ENCODE measurements at places on chromosomes 6 and 20. TPM values are rescaled to one million over a fixed set of nuclear protein-coding genes. Genes with fewer than 3 reads are reported as not detected.

Gene CD93
- total RNA-seq: not detected

Gene SYCP2L
- total RNA-seq: 3.5 TPM

DNA sequence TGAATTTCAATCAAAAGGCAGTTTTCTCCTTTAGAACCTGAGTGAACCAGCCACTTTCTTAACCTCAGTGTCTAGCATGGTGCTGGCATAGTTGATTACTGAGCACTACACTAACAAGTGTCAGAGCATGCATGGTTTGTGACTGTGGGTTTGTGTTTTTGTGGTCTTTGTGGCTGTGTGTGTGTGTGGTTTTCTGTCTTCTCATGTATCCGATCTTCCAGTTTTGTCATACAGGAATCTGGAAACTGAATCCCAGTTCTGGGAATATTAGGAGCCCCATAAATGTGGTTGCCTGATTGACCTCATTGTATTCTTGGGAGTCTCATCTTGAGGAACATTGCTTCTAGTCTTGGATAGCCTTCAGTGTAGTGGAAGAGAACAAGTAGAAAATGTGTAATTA, 73.7 kb downstream of the ESR1 start:
- H3K36me3 ChIP-seq: no peaks in the 10 kb centered on the region
- no peaks in the 10 kb centered on the region for H3K27me3 ChIP-seq
- H3K4me1 ChIP-seq: peaks cover 5% of the 10 kb centered on the region
- H3K4me3 ChIP-seq: no peak overlapping the region

DNA sequence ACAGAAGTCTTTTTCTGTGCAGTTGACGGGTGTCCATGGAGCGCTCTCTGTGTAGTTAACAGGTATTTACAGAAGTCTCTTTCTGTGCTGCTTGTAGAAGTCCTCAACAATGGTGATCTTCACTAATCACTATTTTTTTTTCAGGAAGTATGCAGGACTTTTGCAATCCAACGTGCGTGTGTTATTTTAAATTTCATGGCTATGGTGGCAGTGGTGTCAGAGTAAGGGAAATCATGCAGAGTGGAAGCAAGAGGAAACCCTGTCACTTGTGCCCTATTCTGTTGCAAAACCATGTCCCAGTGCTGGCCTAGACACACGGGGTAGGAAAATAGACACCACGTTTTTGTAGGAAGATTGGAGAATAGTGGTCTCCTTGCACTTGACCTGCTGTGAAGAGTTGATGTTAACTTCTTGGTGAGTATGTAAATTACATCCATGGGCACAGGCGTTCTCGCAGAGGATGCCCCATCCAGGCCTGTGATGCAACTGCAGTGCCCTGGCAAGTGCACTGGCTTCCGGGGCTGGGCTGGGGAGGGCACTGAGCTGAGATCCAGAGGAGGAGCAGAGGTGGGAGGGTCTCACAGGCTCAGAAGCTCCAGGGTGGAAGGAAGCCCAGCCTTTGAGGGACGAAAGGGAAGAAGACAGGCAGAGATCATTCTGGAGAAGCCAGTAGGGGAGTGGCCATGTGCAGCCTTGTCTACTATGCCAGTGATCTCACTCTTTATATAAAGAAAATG, 146.5 kb downstream of the SYCP2 start:
- DNase-seq: no peak
- no peak overlapping the region for H3K4me3 ChIP-seq
- H3K27me3 ChIP-seq: peaks cover 11% of the 10 kb centered on the region
- H3K27ac ChIP-seq: no peak overlapping the region

Gene SRSF3
- 395 TPM for total RNA-seq

GRCh38 chr6:158188591-158188990, 20.4 kb downstream of the GTF2H5 start:
- no peaks in the 10 kb centered on the region for H3K27me3 ChIP-seq
- H3K36me3 ChIP-seq: 0 out of 2 replicates have a peak, but pooled peaks cover 2% of the 10 kb centered on the region
- peak; percentile 46 for DNase-seq
- no peak overlapping the region for H3K4me3 ChIP-seq
- H3K4me1 ChIP-seq: peaks cover 10% of the 10 kb centered on the region

- no peaks in the 10 kb centered on the region for H3K27me3 ChIP-seq
- peaks cover 6% of the 10 kb centered on the region for H3K4me1 ChIP-seq
- no peak overlapping the region for H3K4me3 ChIP-seq
- no peaks in the 10 kb centered on the region for H3K36me3 ChIP-seq
- no peak overlapping the region for H3K27ac ChIP-seq
Observed at GRCh38 chr6:157855325-157855724, 32.3 kb downstream of the SNX9 start.

GRCh38 chr6:85672050-85672449, 29.4 kb upstream of the SYNCRIP start:
- peaks cover 9% of the 10 kb centered on the region for H3K4me1 ChIP-seq
- peaks cover 32% of the 10 kb centered on the region for H3K36me3 ChIP-seq
- H3K27ac ChIP-seq: no peak overlapping the region
- no peak overlapping the region for H3K4me3 ChIP-seq
- no peak for DNase-seq

DNA sequence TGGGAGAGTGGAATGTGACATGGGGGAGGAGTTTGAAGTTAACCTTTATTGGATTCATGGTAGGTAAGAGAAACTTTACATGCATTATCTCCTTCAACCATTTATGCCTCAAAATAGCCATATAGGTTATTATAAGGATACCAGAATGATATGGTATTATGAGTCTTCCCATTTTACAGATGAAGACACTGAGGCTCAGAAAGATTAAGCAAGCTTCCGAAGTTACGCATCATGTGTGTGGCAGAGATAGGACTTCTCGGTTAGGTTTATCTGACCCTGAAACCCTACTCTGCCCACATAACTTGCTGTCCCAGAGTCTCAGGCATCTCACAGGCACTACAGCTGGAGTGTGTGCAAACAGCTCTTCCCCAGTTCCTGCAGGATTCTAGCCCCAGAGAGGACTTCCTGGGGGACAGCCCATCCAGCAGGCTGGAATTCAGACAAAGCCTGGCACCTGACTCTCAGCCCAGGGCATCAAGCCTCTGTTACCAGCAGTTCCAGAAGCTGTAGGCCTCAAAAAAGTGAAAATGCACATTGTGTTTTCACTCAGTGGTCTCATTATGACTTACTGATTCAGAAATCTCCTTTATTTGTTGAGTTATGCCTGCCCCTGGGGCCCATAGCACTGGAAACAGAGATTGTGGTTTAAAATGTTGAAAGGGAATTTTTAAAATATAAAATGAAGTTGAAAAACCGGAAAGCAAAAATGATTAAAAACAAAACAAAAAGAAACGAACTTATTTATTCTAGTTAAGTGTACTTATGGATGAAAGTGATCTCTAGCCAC, 512.8 kb upstream of the CHD6 start:
- no peaks in the 10 kb centered on the region for H3K27me3 ChIP-seq
- H3K4me1 ChIP-seq: no peaks in the 10 kb centered on the region
- no peak overlapping the region for H3K27ac ChIP-seq
- H3K36me3 ChIP-seq: no peaks in the 10 kb centered on the region
- no peak for DNase-seq
- H3K4me3 ChIP-seq: no peak overlapping the region

- H3K4me3 ChIP-seq: no peak overlapping the region
- no peak overlapping the region for H3K27ac ChIP-seq
- H3K4me1 ChIP-seq: no peaks in the 10 kb centered on the region
- no peak for DNase-seq
Observed at GRCh38 chr20:1964061-1964460, 29.8 kb downstream of the PDYN start.

DNA sequence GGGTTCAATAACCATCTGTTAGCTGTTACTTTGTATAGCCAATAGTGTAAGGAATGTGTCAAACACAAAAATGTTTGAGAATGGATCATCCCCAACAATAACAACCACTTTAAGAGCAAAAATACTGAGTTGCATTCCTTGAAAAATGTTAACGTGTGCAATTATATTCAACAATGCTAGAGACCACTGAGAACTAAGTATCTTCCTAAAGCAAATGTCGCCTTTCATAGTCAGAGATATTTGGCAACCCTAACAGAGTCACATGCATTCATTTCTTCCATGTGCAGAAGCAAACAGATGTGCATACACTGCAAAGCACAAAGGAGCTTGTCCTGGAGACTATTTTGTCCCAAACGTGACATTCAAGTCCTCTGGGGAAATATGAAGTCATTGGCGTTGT, 448.6 kb downstream of the GJA1 start:
- H3K4me3 ChIP-seq: no peak overlapping the region
- H3K4me1 ChIP-seq: no peaks in the 10 kb centered on the region
- no peaks in the 10 kb centered on the region for H3K27me3 ChIP-seq
- no peak overlapping the region for H3K27ac ChIP-seq

DNA sequence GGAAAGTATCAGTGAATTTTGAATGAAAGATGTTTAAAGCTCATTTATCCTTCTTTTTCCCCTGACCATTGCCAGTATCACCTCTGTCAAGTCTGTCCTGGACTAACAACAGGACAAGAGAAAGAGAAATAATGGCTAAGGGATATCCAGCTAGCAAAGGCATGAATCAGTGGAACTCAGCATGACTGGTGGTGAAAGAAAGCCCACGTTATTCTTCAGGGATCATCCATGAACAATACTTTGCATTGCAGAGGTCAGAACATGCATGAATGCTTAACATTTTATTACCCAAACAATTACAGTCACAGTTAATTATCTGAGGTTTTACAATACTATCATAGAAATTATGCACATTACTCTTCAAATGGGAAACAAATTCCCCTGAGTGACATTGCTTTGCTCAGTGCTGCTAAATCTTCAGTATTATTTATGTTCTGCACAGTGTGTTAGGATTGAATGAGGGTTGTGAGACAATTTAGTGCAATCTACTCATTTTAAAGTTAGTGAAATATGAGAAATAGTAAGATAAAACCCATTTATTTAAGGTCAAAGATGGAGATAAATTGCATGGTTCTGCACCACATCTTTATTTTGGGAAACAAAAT, 350.7 kb downstream of the KHDRBS2 start:
- H3K36me3 ChIP-seq: no peaks in the 10 kb centered on the region
- H3K4me3 ChIP-seq: no peak overlapping the region
- no peaks in the 10 kb centered on the region for H3K27me3 ChIP-seq
- H3K27ac ChIP-seq: no peak overlapping the region
- no peak for DNase-seq
- H3K4me1 ChIP-seq: no peaks in the 10 kb centered on the region

GRCh38 chr20:19889011-19889953, 127.9 kb upstream of the NAA20 start:
- H3K4me3 ChIP-seq: peak overlapping the region; percentile 53
- H3K36me3 ChIP-seq: no peaks in the 10 kb centered on the region
- peaks cover 25% of the 10 kb centered on the region for H3K4me1 ChIP-seq
- peak; percentile 77 for DNase-seq

Gene SH3BGRL2
- 9.0 TPM for total RNA-seq

- H3K4me1 ChIP-seq: peaks cover 5% of the 10 kb centered on the region
- H3K27me3 ChIP-seq: no peaks in the 10 kb centered on the region
- no peak overlapping the region for H3K4me3 ChIP-seq
- DNase-seq: no peak
- H3K36me3 ChIP-seq: peaks cover 3% of the 10 kb centered on the region
- H3K27ac ChIP-seq: no peak overlapping the region
Observed at GRCh38 chr6:140779341-140779740, 1353.4 kb upstream of the GJE1 start.

Gene FBXO30
- total RNA-seq: 12.8 TPM

All from SJCRH30 (cell line).